Amniotic epithelial cell (primary cell): ENCODE measurements at places on chromosomes 3 and 15.
A peak's percentile ranks its signal among the peaks of the same experiment; 100 is the strongest.

DNA sequence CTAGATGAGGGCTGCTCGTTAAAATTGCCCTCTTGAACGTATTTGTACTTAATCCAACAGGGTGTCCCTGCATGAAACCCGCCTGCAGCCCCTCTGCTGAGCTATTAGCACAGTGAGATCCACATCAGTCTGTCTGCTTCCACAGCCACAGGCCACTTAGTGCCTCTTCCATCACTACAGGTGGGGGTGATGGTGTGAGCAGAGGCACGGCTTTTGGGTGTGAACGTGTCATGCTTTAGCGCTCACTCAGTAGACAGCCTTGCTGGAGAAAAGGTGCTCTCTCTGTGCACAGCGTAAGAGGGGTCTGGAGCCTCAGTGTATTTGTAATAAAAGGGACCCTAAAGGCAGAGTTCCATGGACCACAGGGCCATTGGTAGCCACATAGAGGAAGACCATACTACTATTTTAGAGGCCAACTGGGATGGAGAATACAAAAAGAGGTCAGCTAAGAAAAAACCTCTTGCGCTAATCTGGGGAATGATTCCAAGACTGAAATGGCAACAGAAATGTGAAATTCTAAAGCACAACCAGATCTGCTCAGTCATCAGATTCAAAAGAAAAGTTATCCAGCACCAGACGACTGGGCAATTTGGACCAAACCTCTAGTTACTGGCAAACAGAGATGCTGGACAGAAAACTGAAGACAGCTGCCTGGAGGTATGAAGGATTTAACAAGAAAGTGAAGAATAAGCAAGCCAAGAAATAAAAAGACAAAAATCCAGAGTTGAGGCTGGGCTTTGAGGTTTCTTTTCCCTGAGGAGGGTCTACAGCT, 120.2 kb downstream of the ATP10A start:
- DNase-seq: no peak

- DNase-seq: peak; percentile 87
Measured at GRCh38 chr3:65953301-65953812, 85.4 kb downstream of the MAGI1 start.

DNA sequence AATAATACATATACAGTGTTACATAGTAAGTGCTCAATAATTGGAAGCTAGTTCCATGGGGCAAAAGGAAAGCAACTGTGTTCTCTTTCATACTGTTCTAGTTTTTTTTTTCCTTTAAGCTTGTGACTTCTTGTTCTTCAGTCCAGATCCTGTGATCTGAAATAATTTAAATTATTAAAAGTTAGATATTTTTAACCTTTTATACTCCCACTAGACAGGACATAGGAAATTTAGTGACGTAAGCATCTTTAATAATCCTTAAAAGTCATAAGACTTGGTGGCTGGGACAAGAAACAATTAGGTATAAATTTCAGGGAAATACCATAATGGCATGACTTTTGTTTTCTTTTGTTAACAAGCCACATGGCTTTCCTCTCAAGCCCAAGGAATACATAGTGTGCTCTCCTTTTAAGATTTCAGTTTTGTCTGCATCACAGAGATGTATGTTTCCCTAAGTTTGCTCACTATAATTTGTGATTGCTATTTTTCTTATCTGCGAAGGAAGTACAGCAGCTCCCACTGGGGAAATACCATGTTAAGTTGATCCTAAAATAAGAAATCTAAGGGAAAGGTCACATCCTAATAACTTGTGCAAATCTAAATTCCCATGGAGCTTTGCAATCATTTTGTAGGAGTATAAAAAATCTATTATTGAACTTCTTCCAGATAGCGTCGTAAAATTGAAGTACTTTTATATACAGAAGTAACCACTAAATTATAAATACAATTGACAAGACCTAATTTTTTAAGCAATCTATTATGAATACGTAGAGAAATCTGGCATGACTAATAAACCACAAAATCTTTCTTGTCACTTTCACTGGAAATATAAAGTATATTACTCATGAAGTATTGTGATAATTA, 30.1 kb downstream of the PPARG start:
- peak; percentile 66 for DNase-seq

- DNase-seq: no peak
Measured at GRCh38 chr3:172537507-172538158, 14.4 kb upstream of the TNFSF10 start.
